ENCODE measurements at places on chromosomes 7 and 10. TPM values are rescaled to one million over a fixed set of nuclear protein-coding genes. Genes with fewer than 3 reads are reported as not detected.

- no peak for DNase-seq
Observed at GRCh38 chr7:1679326-1679965, 9.4 kb downstream of the ELFN1 start.

GRCh38 chr7:74023092-74023536 is 4.9 kb upstream of the ELN start:
- peak; percentile 90 for DNase-seq

- DNase-seq: no peak
Observed at GRCh38 chr10:118035354-118036005, 11.3 kb downstream of the RAB11FIP2 start.

- peak; percentile 80 for DNase-seq
Observed at GRCh38 chr7:47453093-47454061, 128.5 kb downstream of the TNS3 start.

DNA sequence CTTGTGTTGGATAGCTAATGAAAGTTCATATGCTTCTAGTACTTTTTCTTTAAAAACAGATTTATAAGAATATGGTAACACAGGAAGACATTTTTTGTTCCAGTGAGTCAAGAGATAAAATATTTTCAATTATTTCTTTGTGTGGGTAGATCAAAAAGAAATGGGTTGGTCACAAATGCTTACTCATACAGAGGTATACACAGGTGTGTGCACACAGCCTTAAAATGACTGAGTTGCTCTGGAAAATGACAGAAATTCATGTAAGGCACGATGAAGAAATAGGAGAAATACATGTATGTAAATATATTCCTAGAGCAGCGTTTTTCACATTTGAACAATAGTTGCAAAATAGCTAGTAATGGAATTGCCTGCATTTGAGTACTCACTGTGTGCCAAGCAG is 66.0 kb downstream of the ST7 start:
- no peak for DNase-seq

DNA sequence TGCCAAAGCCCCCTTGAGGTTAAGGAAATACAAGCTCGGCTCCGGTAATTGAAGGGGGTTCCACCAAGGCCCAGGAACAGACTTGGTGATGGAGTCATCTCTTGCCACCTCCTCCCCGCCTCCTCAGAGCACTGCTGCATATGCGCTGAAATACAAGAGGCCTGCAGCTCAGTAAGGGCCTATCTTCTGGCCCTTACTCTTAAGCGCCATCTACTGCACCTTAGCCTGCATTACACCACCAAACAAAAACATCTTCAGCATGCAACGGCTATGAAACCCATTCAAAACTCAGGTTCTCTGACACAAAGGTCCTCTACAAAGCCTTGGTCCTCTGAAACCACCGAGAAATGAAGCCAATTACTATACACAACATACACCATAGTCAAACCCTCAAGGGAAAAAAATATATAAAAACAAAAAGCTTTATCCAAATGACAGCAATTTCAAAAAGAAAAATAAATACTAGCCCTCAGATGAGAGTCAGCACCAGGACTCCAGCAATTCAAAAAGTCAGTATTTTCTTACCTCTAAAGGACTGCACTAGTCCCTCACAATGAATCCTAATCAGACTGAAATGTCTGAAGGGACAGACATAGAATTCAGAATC is 176.8 kb upstream of the TBX20 start:
- no peak for DNase-seq

GRCh38 chr7:130365511-130366441 is 14.5 kb upstream of the CPA1 start:
- peak; percentile 81 for DNase-seq

DNA sequence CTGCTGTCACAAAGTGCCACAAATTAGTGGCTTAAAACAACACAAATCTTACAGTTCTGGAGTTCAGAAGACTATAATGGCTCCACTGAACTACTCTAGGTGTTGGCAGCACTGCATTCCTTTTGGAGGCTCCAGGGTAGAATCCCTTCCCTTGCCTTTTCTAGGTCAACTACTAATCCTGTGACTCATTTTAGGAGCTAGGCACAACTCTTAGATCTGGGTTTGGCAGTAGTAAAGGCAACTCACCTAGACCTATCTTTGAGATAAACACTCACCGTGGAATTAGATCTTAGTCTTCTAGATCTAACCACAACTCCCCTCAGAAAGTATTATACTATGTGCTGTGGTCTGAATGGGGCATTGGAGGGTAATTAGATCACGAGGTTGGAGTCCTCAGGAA is 60.4 kb downstream of the ANKIB1 start:
- no peak for DNase-seq

DNA sequence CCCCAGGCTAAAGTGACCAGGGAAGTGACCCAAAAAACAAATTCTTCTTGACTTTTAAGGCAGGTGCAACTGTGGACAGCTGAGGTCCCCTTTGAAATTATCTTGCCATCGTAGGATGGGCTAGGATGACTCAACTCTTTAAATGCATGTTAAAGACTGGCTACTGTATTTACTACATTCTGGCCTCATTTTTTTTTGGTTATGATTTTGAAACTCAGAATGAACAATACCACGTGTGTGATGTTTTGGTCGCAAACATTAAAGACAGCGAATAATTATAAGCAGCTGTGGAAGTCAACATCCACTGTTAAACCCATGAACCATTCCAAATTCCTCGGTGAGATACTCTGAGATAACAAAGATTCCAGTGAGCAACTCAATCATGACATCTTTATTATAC is 1.2 kb upstream of the SLC13A4 start:
- DNase-seq: no peak

GRCh38 chr10:127492607-127493250 is 56.4 kb upstream of the NPS start:
- no peak for DNase-seq

DNA sequence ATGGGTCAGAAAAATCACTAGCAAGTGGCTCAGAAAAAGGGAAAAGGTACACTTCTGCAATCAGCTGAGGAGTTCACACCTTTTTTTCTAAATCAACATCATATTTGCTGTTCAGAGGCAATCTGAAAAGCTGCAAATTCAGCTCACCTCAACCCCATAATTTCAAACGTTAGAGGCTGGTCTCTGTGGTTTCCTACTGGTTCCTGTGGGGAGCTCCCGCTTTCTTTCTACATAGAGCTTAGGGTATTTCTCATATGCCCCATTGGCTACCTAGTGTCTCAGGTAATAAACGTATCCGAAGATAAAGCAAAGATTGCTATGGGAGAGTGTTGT is 5.2 kb upstream of the ZNF22 start:
- no peak for DNase-seq

- no peak for DNase-seq
Observed at GRCh38 chr10:28480628-28480965, 52.3 kb upstream of the WAC start.

DNA sequence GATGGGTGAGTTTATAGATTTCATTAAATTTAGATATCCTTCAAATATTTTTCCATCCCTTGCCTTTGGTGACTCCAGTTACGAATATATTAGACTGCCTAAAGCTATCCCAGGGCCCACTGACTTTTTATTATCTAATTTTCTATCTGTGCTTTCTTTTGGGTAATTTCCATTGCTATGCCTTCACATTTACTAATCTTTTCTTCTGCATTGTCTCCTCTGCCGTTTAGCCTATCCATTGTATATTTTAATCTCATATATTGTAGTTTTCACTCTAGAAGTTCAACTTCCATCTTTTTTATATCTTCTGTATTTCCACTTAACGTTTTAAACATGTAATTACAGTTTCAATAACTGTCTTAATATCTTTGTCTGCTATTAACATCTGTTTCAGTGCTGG is 78.6 kb upstream of the HDAC9 start:
- no peak for DNase-seq

DNA sequence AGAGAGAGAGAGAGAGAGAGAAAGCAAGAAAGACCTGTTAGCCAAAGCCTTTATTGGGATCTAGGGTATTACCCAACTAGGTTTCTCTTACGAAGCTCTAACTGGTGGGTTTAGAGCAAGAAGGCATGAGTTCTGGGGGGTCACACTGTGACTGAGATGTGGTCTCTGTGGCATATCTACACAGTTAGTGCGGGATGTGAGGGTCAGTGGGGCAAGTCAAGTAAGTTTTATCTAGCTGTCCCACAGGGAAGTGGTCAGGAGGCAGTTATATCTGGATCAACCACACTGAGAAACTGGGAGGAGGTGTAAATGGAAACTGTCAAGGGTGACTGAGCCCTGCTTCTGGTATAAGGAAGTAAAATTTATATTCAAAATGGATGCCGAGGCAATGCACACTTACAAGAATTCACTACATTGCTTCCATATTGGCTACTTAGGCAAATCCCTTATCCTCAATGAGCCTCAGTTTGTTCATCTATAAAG is 331.6 kb upstream of the HPS1 start:
- no peak for DNase-seq

GRCh38 chr7:28157831-28158416 is 22.7 kb downstream of the JAZF1 start:
- DNase-seq: no peak

GRCh38 chr7:114966156-114966555 is 44.3 kb downstream of the MDFIC start:
- no peak for DNase-seq

- no peak for DNase-seq
Observed at GRCh38 chr10:101997803-101998202, 58.2 kb downstream of the ARMH3 start.

DNA sequence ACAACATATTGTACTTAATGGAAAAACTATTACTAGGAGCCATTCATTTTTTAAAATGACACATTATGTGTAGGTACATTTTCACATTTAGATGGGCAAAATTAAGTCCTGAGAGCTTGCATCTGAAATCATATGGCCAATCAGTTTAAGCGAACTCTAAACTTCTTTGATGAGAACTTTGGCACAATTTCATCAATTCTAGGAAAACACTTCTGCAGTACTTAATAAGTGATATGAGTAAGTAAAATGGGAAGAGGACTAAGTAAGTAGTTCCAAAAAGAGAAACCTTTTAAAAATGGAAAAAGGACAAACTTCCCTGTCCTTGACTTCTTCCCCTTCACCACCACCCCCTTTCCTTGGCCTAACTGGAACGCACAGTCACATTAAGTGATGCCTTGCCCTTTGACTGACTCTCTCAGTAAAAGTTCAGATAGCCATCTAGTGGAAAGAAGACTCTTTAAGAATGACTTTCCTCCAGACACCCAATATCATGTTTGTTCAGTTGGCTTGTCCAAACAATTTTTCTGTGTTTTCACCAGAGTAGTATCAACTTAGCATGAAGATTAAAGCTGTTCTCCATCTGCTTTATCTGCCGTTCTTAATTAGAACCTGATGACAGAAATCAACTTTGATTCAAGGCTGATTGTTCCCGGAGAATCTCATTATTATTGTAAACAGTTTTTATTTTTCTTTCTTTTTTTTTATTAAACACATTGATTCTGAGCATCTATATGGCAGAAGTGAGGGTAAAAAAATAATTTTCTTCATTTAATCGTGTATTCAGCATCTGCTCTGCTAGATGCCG is 45.1 kb downstream of the CNNM2 start:
- DNase-seq: no peak

DNA sequence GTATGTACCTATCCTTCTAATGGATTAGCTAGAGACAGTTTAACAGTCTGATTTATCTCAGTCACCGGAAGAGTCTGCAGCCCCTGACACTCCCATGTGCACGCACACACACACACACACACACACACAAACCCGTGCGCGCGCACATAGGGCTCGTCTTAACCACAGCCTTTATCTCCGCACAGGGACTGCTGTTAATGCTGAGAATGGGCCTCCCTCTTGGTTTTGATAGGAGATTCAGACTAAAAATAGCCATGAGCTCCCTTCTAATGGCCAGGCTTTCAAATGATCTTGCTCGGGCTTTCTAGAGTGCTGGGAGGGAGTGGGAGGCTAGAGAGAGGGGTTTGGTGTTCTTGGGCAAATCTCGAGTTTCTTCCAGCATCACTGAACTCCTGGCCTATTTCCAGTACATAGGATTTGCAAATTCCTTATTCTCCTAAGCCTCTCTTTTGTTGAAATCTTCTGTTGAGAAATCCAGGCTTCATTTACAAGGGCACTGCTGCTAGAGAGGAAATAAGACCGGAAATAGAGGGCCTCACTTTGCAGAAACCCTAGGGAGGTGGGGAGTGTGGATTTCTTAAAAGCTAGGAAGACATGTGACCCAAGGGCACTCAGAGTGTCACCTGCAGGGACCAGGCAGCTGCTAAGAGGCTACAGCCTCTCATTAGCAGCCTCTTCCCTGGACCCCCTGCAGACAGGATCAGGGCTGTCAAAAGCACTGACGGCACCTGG is 2.4 kb downstream of the TMEM72 start:
- no peak for DNase-seq

- DNase-seq: no peak
Observed at GRCh38 chr10:99296605-99297004, 32.6 kb upstream of the CNNM1 start.

GRCh38 chr10:86651021-86651471 is 3.3 kb upstream of the OPN4 start:
- no peak for DNase-seq

DNA sequence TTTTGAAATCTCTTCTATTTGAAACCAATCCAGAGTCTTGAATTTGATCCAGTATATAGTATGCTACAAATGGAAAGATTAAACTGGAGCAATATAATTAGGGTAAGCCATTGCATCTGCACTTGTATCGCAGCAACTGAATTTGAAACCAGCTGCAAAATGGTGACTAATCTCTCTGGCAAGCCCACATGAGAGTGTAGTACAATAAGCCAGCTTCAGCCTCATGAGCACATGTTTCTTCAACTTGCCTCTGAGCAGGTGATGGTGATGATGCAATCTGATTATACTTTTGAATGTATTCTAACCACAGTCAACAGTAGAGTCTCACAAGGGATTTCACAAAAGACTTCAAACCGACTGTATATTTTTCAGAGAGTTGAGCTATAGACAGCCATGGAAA is 829 bp upstream of the RPA3 start:
- no peak for DNase-seq

DNA sequence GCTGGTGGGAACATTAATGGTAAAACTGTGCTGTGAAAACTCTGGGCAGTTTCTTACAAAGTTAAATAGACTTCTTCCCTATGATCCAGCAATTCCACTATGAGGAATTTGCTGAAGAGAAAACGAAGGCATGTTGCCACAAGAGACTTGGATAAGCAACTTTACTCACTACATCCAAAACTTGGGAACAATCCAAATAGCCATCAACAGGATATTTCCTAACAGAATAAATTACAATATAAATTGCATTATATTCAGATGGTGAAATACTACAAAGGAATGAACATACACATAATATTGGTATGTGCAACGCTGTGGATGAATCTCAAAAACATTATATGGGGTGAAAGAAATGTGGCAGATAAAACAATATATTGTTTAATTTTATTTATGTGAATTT is 21.4 kb upstream of the MKI67 start:
- DNase-seq: no peak

Gene INHBA
- 0.49 TPM for total RNA-seq

Gene UTF1
- total RNA-seq: not detected

Gene CLCN1
- 9.8 TPM for total RNA-seq

Gene SLC26A5
- not detected for total RNA-seq

Gene ZNF775
- 1.6 TPM for total RNA-seq

Gene ATOH7
- not detected for total RNA-seq

Gene BEND7
- total RNA-seq: 16.3 TPM

Gene AS3MT
- 3.0 TPM for total RNA-seq

Gene OR13A1
- not detected for total RNA-seq

Gene SLC26A3
- 0.24 TPM for total RNA-seq

Gene ZNF467
- 2.2 TPM for total RNA-seq
